Suppressor macrophage treated with lipopolysaccharide for 4 hours (primary cell): ENCODE measurements at places on chromosomes 11 and 22.

- DNase-seq: no peak
These were observed 185.5 kb downstream of the TRIM29 start for GRCh38 chr11:119952441-119952840.

DNA sequence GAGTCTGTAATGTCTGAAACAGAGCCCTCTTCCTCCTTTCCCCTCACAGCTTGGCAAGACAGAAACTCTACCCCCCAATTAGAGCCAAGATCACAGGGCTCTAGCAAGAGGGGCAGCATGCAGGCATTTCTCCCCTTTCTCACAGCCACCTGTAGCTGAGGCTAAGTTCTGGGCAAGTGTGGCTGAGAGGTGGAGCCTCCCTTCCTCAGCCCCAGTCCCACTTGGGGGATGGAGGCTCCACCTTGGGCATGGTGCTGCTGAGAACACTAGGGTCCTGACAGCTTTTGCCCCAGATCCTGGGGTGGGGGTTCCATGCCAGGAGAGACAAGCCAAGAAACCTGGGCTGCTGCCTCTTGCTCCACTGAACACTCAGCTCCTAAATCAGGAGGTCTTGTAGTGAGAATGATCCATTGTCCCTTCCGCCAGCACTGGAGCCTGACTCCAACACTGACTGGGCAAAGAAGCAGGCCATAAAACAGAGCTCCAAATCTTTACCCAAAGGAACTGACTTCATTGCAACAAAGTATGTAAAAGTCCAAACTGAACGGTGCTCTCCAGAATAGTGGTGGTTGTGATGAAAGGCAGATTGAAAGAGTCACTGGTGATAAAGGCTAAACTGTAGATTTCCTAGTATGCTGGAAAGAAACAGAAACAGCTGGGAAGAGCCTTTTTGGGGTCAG is 25.6 kb downstream of the NARS2 start:
- DNase-seq: no peak

DNA sequence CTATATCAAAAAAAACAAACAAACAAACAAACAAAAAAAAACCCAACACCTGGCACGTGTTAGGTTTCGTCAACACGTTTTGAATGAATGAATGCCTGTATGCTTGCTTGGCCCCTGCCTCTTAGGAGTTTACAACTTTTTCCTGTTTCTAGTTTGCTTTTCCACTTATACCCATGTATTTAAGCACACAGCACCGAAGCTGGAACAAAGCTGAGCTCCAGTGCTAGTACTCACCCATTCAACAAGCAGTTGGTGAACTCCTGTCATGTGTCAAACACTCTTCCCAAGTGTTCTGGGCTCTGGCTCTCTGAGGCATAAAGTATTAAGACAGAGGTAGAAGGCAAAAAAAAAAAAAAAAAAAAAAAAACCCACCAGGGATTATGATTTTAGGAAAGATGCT is 599.3 kb downstream of the BUD13 start:
- DNase-seq: no peak

DNA sequence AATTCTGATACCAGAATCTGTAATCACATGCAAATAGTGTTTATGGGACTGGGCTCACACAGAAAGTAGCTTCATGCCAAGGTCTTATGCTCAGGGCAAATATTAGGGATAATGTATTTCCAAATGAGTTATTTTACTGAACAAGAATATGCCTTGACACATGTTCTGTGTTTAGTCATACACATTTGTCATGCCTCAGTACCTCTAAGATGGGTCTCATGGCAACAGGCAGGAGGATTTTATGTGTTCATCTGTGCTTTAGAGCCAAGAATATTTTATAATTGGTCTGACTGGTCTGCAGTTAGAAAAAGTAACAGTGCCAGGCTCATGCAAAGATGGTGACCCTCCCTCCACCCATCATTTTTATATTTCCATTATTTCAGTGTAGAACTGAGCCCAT is 49.1 kb downstream of the JAM3 start:
- no peak for DNase-seq

- DNase-seq: no peak
These were observed 857.2 kb upstream of the TENM4 start for GRCh38 chr11:80297858-80298632.
